Activated CD4-positive, alpha-beta memory T cell treated with anti-CD3 and anti-CD28 coated beads for 36 hours (primary cell): ENCODE measurements at places on chromosomes 3 and 15.

DNA sequence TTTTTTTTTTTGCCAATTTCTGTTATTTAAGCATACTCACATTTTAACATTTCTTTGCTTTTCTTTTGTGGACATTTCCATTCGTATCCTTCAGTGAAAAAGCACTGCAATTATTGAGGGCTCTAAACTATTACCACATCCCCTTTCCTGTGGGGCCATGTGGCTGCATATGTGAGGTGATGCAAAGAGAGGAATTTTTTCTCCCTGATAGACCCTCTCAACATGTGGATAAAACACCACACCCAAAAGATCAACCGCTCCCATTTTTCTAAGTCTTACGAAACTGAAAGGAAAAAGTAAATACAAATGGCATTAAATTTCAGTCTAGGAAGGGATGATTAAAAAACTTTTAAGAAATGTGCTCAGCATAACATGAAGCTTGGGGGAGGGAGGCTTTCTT, 68.8 kb downstream of the DNAJC13 start:
- no peak for DNase-seq

DNA sequence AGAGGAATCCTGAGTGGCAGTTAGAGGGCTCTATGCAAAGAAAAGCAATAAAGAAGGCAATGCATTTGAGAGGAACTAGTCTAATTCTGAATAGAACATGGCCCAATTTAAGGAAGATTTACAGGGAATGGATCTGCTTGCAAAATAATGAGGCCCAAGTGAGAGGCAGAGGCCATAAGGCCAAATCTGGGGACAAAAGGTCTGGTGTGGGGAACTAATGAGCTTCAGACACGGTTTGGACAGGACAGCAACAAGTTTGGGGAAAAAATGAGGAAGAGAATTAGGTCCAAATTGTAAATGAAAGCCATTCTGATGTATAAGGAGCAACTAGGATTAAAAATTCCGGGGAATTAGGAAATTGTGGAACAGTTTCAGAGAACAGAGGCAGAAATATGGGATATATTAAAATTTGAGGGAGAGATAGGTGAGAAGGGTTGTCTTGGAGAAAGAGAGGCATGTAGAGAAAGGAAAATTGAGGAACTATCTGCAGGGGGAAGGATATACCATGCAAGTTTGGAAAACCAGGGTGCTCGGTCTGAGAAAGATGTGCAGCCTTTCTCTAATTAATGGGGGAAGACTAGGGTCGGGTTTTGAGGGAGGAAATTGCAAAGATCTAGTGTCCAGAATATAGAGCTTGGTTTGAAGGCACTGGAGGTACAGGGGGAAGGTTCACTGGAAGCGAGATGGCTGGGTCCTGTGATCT, 73.8 kb downstream of the RBPMS2 start:
- DNase-seq = no peak

- no peak for DNase-seq
Measured at GRCh38 chr15:25717457-25718168, 145.5 kb downstream of the ATP10A start.

- DNase-seq = peak; percentile 80
Measured at GRCh38 chr3:38651153-38651789, 1.8 kb upstream of the SCN5A start.

DNA sequence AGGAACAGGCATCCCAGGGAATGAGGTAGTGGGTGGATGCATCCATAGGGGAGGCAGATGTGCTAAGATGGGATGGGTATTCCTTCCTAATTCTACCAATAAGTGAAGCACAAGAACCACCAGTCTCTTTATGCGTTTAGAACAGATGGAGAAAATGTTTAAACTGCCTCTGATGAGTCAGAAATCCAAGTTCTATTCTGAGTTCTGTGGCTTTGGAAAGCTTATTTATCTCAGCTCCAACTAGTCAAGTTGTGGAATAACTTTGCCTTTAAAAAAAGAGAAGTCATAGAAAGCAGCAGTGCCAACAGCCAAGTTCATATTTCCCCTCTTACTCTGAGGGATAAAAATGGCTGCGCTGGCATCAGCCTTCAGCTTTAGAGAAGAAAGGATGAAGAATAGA, 761.7 kb downstream of the IGSF11 start:
- no peak for DNase-seq

DNA sequence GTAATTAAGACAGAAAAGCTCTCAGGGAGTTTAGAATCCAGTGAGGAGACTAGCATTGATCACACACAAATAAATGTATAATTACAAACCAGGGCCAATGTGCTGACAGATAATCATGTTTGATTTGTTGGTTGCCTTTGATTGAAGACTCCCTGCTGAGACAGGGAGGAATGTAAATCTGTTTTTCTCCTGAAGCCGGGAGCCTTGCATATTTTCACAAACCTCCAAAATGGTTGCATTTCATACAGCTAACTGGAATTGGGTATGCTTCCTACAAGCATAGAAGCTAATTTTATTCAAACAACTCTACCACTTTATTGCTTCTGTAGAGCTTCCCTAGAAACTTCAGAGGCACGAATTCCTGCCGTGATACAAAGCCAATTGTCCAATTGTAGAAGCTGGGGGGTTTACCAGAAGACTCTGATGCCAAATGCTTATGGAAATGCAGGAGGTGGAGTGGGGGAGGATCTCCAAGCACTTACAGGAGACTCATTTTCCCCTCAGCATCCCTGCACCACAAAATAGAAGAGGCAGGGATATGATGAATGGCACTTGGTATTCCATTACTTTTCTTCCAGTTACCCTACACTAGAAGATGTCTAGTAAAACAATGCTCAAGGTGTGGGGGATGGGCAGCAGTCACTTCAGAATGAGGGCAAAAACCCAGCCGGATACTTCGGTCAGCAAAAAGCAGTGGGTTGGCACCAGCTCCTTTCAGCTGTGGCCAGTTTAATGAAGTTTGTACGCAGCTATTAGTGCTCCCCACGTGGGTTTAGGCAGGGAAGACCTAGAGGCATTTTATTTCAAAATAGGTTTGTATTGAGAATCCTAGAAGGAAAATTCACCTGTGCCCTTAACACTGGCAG, 11.4 kb upstream of the MEX3B start:
- DNase-seq = no peak

DNA sequence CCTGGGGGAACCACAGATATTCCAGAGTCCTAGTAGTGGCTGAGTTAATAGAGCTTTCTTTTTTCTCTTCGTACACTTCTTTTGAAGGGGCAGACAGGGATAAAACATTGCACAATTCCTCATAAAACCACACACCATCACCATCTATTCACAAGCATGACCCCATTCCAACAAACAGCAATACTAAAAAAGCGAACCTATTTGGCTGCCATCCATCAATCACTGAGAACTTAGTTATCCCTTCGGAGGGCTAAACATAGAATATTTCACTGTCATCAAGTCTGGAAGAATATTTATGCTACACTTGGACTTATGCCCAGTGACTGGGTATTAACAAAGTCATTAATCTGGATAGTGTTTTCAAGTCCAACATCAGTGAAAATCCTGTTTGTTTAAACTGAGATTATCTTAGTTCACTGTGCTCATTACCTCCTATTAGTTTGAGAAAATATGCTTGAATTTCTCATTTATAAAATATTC, 80.3 kb upstream of the PRTG start:
- no peak for DNase-seq

GRCh38 chr15:30974112-30974511, 17.3 kb downstream of the MTMR10 start:
- DNase-seq = no peak

- no peak for DNase-seq
Measured at GRCh38 chr15:40449275-40449674, 8.5 kb downstream of the BAHD1 start.

GRCh38 chr3:53709860-53710674, 136.2 kb downstream of the CHDH start:
- peak; percentile 74 for DNase-seq

DNA sequence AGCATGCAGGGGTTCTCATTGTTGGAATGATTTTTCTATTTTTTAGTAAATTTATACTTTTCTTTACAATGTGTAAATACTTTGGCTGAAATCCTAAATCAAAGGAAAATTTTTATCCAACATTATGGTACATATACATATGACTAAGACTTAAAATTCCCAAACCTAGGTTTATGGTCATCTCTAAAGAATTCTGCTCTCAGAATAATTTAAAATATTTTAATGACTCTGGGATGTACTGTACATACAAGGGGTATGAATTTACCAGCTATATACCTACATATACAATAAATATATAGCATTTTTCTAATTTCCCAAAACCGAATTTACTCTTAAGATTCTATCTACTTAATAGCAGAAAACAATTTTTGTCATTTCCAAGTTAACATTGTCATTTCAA, 137.9 kb upstream of the POU1F1 start:
- DNase-seq = no peak

DNA sequence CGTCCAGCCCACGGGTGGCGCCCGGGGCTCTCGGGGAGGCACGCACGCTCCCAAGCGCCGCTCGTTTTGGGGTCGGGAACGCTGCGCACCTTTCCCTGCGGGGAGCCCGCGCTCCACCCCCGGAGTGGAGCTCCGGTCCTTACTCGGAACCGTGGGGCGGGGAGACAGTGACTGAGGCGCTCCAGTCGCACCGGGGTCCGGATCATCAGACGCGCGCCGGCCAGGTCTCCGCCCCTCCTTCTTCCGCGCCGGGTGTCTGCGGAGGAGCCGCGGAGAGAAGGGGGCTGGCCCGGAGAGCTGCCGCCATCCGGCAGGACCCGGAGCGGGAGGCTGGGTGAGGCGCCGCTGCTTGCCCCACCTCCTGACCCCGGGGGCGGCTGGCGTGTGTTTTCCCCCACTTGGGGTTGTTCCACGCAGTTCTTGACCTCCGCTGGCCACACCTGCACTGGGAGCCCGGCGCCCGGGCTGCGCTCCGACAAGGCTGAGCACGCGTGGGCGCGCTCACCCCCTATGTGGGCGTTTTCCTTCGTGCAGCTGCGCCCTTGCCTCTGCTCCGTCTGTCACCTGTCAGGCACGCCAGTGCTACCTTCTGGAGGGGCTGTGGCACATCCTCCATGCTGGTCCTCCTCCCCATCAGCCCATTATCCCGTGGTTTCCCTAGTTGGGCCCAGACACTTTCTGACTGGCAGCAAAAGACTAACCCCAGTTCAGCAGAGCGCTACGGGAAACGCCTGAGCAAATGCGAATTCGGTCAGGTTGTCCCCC, at the start of gene MCF2L2:
TSS of gene MCF2L2 (minus strand) at position 173 of the 765 bp plus-strand sequence. CDS start 642 bp downstream, outside the sequence.
- DNase-seq = peak; percentile 89

DNA sequence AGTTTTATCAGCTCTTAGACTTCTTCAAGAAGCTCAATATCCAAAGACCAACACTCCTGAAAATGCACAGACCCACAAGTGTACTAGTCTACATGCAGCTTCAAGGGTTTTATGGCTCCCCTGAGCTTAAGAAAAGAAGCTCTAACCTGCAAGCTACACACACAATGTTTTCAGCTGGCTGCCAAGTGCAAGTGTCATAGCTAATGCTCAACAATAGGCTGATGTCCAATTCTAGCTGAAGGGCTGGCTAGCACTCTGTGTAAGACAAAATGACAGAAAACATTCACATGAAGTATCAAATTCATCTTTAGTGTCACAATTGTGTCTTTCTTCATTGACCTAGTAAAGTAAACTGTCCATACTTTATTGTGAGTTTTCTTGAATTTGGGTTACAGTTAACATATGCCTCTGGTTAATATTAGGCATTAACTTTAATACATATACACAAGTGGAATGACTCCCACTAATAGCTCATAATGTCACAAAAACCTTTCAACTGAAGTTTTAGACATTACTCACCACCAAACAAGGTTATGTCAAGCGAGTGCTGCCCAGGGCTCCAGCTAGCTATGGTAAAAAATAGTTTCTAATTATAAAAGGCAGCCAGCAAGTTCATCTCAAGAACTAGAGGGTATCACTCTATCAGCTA, 15.1 kb downstream of the ABI3BP start:
- DNase-seq = no peak

GRCh38 chr15:88621789-88622604, 857 bp downstream of the AEN start:
- DNase-seq = peak; percentile 76
